Cerebellar cortex (tissue), 1 donor: ENCODE measurements at places on chromosomes 2 and 18.

GRCh38 chr2:135785032-135785431 is 43.4 kb downstream of the UBXN4 start:
- no peak for DNase-seq

DNA sequence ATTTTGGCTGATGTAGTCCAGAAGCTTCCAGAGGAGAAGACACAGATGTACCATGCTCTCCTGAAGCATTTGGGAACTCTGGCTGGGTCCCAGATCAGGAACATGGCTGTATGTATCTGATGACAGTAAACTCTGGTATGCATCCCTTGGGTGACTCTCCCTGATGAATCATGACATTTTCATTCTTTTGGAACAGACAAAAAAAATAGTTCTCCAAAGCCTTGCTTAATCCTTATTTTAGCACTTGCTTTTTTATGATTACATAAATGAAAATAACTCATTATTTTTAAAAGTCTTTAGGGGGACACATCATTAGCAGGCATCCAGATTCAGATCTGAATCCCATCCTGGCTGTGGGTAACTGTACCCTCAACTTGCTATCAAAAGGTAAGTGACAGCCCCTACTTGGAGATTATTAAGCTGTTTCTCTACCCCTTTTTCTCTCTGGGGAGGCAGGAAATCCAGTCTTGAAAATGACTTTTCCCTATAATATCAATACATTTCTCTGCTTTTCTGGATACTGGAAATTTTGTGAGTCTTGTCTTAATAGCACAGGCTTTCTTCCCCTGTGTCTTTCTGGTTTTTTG is 23.3 kb downstream of the AOX1 start:
- DNase-seq: no peak

- no peak for DNase-seq
Observed at GRCh38 chr2:46180189-46180588, 117.0 kb upstream of the EPAS1 start.

DNA sequence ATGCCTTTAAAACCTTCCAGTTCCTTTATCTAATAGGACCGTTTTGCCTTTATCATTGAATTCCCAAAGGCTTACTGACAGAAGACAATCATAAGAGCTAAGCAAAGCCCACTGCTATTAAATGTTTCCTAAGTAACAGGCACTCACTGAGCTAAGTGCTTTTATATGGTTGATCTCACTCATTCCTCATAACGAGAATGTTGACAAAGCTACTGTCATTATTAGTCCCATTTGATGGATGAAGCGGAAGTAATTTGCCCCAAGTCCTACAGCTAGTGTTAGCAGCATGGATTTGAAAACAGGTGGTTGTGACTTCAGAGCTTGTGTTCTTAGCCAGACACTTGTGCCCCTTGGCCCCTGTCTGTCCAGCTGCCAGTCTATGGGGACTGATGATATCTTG is 134.8 kb upstream of the SERPINE2 start:
- no peak for DNase-seq

DNA sequence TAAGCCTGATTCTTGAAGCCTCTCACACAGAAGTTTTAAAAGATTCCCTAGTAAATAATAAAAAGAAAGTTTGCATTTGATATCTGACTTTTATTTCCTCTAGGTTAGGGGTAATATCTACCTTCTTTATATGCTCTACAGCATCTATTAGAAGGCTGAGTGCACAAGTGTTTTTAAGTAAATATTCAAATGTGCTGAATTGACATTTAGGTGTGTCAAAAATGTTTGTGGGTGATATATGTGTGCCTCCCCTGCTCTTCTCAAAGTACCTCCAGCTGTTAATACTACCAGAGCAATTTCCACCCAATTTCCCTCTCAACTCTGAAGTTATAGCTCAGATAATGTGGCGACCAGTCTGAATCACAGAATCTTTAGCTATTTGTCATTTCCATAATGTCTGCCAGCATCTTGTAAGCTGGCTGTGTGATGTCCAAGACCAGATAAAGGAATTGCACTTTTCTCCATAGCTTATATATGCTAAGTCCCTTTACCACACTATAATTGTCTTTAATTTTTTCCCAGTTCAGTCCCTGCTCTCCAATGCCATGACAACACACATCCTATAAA is 24.4 kb upstream of the ERMN start:
- no peak for DNase-seq
